Activated CD8-positive, alpha-beta T cell treated with anti-CD3 and anti-CD28 coated beads for 36 hours (primary cell): ENCODE measurements at places on chromosomes 6 and 20. TPM values are rescaled to one million over a fixed set of nuclear protein-coding genes. Genes with fewer than 3 reads are reported as not detected.
A peak's percentile ranks its signal among the peaks of the same experiment; 100 is the strongest.

DNA sequence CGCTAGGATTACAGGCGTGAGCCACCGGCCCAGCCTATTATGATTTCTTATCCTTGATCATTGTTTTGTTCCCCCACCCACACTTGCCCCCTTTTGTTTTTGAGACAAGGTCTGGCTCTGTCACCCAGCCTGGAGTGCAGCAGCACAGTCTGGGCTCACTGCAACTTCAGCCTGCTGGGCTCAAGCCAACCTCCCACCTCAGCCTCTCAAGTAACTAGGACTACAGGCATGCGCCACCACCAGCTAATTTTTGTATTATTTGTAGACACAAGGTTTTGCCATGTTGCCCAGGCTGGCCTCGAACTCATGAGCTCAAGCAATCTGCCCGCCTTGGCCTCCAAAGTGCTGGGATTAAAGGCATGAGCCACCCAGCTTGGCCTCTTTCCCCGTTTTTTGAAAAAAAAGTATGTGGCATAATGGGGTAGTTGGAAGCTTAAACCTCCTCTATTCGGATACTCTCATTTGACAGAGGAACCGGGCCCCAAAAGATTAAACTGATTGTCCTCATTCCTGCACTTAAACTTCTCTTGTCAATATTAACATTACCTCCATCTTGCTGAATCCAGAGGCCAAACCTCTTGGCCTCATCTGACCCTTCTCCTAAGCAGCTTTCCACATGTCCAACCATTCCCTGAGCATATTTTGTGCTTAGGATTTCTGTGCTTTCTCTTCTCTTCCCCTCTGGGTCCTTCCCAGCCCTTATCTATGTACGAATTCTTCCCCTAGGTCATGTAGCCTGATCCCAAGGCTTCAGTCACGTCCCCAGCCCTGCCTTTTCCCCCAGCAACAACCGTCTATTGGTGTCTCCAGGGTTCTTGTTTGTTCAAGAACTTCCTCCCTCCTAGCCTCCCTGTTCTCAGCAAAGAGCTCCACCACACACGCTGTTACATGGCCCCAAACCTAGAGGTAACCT, 6.1 kb upstream of the EZR start:
- DNase-seq, result no peak

GRCh38 chr20:2799688-2800520, 523 bp downstream of the CPXM1 start:
- peak; percentile 33 for DNase-seq

DNA sequence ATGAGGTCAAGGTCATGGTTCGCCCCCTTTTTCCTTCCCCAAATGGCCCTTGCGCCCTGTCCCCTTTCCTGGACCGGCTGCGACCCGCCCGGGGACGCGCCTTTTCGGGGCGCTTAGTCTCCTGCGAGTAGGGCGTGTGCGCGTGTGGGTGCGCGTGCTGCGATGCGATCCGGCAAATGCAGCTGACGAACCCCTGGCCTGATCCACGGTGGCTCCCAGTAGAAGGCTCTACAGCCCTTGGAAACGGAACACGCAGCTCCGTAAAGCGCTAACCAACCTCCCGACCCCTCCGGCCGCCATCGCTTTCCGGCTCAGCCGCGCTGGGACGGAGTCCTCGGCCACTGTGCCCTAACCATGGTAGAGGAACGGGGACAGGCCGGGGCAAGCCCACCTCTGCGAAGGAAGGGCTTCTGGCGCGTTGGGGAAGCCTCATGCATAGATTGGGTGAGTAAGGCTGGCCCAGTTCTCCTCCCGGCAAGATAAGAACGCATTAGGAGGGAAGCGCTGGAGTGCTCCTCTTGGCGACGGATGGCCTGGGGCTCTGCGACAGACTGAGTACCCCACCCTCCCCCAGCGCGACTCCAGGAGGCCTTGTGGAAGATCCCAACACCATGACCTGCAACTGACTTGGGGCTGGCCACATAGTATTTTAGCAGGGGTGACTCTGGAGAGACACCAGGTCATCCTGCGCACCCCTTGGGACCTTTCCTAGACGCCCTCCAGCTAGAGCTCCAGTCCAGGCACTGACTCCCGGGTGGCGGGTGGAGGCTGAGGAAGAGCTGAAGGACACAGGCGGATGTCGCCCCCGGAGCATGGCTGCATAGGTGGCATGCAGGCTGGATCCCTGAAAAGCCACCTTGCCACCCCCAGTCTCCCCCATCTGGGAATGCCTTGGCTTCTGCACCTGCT, 1.1 kb upstream of the SLC4A11 start:
- no peak for DNase-seq

DNA sequence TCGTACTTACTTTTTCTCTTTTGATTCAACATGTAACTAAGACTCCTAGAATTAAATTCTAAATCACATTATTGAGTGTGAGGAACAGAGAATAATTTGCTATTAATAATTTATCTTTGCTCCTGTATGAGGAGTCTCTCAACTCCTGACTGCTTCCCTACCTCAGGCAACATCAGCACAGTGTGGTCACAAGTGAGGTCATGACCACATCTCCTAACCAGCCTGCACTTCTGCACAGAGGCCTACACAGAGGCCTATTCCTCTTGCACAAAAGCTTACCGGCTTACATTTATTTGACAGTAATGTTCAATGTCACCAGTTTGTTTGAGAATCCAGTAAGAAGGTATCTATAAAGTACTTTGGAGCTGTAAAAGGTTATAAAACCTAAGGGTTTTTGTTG, 637.4 kb upstream of the MARCKS start:
- DNase-seq, result no peak

DNA sequence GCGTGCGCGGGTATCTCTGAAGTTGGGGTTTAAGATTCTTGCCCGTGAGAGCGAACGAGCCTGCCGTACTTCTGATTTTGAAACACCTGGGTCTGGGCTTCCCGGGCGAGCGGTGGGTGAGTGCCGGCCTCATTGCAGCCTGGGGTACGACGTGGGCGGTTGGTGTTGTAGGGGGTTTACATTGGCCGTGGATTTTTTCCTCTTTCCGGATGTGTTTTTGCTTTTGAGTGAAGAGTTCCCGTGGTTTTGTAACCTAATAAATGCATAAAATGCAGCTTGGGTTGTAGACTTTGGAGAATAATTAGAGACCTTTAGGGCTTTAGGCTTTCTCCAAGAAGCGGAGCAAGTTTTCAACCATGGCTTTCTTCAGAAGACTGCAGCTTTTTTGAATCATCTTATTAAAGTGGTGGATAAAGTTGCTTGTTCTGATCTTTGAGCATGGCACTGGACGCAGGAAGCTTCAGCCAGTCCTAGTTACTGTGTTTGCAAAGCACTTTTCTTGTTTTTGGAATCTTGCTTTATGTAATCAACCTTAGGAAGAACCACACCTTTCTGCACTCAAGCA, 314 bp downstream of the FARS2 start:
- no peak for DNase-seq

GRCh38 chr20:25084626-25085187, 2.8 kb upstream of the VSX1 start:
- no peak for DNase-seq

- no peak for DNase-seq
These were observed 95.5 kb downstream of the PREX1 start for GRCh38 chr20:48732081-48732829.

DNA sequence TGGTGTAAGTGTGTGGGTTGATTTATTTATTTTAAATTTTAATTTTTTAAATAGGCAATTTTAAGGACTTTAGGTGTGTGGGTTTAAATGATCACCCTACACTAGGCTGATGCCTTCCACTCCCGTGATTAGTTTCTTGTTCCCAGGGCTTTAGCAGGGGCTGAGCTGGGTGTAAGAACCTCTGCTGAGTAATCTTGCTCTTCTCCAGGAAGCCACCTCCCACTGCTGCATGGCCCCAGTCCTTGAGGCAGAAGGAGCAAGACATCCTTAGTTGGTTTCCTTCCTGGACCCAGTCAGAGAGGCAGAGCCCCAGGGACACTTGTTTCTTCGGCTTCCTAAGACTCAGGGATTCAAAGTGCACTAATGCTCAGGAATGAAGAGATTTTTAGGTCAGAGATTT, 19.8 kb upstream of the CDC5L start:
- no peak for DNase-seq

DNA sequence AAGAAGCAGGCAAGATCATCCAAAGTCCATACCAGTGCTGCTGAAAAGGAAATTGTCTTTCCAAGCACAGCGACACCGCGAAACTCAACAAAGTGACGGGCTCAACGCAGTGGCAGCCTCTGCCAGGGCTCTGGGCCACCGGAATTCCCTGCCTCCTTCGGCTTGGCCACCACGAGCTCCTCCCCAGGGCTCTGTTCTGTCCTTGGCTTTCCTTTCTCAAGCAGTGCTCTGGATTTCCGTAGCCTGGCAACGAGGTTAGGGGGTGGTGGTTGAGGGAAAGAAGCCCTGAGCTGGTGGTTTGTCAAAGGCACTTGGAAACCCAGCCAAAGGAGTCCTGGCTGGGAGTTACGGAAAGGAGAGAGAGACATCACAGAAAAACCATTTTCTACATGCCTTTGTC, 31.2 kb downstream of the PRR18 start:
- no peak for DNase-seq

DNA sequence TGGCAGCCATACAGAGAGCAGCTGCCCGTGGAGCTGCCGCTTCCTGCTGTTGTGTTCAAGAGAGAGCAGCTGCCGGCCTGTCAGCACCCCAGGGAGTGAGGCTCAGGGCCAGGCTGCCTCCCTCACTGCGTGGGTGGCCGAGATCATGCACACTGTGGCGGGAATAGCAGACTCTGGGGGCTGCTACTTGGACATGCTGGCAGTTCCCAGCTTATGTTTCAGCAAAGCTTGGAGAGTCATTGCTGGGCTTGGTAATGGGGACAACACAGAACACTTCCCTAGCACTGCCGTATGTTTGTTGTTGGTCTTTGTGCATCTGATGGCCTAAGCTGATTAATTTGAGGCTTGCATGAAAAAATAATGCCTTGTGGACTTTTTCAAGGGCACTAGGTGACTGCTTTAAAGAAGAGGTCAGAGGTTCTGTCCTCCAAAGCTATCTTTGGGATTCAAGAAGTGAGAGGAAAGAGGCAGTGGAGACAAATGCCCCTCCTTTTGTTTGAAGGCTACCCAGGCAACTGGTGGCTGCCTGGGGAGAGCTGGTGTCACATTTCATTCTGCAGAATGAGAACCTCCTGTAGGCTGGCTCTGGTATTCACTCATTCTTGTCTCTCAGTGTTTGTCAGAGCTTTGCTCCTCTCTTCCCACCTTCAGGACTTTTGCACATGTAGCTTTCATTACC, 18.8 kb downstream of the MRAP2 start:
- no peak for DNase-seq

GRCh38 chr20:41087325-41087685, 50.0 kb upstream of the PLCG1 start:
- no peak for DNase-seq

- no peak for DNase-seq
These were observed 75.6 kb downstream of the SLC24A3 start for GRCh38 chr20:19288061-19288460.

GRCh38 chr20:51450221-51450712, 92.3 kb downstream of the NFATC2 start:
- DNase-seq, result no peak

- no peak for DNase-seq
These were observed 31.2 kb upstream of the SMIM28 start for GRCh38 chr6:138346302-138347195.

DNA sequence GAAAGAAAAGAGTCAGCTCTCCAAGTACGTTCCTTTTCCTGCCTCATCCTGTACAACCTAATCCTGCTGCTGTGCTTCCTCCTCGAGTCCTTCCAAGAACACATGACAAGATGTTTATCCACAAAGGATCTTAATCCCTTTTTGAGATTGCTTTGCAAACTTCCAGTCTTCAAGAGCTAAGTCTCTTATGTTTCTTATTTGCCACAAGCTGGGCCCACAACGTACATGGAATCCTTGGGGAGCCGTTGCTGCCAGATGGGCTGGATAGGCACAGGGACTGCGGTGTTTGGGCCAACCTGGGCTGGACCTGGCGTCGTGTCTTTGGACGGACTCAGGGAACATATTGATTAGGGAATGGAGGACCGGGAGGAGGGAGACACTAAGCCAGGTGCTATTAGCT, 79.7 kb upstream of the AFDN start:
- DNase-seq, result no peak

DNA sequence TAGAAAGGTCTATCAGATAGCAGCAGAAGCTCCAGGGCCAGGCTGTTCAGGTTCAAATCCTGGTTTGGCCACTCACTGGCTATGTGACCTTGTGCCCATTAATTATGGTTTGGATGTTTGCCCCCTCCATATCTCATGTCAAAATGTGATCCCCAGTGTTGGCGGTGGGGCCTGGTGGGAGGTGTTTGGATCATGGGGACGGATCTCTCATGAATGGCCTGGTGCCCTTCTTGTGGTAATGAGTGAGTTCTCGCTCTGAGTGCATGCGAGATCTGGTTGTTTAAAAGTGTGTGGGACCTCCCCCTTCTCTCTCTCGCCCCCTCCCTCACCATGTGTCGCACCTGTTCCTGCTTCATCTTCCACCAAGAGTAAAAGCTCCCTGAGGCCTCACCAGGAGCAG, 240.9 kb downstream of the LRFN2 start:
- no peak for DNase-seq

DNA sequence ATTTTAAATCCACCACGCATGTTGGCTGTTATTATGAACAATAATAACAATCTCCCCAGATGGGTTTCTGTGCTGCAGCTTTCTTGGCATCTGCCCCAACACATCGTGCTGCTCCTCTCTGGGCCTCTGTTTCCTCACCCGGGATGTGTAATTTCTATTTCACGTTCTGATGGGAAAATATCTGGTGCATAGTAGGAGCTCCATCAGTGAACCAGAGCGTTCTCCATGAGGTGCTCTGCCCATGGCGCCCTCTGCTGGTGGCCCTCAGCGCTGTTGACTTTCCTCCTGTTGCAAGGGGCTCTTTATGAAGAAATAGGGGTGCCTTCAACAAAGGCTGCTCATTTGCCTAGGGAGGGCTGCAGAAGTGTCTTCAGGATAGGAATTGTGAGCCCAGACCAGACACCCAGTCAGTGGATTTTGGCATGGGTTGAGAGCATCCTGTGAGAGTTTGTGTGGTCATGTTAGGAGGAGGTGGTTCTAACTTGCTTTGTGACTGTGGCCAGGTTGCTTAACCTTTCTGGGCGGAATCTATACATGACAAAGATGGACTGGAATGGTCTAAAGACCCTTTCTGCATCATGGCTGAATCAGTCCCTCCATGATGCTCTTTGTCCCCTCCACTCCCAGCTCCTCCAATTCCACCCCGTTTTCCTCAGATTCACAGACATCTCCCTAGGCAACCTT, 8.1 kb downstream of the SCRT2 start:
- peak; percentile 83 for DNase-seq

DNA sequence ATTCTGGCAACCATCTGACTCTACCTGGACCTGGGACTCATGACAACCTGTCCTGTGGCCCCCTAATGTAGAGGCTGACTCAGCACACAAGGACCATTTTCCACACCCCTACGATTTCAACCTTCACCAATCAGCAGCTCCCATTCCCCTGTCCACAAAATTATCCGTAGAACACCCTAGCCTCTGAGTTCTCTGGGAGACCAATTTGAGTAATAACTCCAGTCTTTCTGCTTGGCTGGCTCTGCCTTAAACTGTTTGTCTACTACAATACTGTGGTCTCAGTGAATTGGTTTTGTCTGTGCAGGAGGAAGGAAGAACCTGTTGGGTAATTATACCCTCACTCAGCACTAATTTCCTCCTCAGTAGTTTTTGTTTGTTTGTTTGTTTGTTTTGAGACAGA, 99.3 kb upstream of the MRPS10 start:
- no peak for DNase-seq

- DNase-seq, result no peak
These were observed 44.2 kb upstream of the MAP3K7 start for GRCh38 chr6:90631046-90631445.

GRCh38 chr6:150537491-150537890, 62.2 kb upstream of the PLEKHG1 start:
- DNase-seq, result no peak

SEMG1 gene
- not detected for total RNA-seq

DDR1 gene
- 14.5 TPM for total RNA-seq

TDP2 gene
- total RNA-seq, result 37.4 TPM

PACSIN1 gene
- 0.47 TPM for total RNA-seq

DCDC2 gene
- total RNA-seq, result not detected

PLTP gene
- total RNA-seq, result 7.4 TPM

FAXC gene
- total RNA-seq, result not detected
